ENCODE measurements at places on chromosomes 16 and 17.
A peak's percentile ranks its signal among the peaks of the same experiment; 100 is the strongest.

DNA sequence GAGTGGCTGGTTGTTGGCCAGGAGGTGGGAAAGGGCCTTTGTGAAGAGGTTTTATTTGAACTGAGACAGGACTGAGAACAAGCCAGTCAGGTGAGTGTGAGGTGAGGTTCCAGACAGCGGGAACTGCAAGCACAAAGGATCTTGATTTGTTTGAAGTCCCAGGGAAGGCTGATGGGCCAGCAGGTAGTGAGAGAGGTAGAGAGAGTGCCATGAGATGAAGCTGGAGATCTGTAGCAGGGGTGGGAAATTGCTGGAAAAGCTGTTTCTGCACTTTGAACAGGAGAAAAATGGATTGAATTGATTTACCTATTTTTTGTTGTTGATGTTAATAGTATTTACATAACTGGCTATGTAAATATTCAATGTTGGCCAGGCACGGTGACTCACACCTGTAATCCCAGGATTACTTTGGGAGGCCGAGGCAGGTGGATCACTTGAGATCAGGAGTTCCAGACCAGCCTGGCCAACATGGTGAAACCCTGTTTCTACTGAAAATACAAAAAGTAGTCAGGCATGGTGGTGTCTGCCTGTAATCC is 7.7 kb upstream of the DCTPP1 start:
- no peak for DNase-seq

GRCh38 chr17:6352016-6352415 is 82.9 kb downstream of the AIPL1 start:
- DNase-seq: no peak

- peak; percentile 92 for DNase-seq
Measured at GRCh38 chr16:55539049-55539448, 27.4 kb upstream of the CAPNS2 start.

DNA sequence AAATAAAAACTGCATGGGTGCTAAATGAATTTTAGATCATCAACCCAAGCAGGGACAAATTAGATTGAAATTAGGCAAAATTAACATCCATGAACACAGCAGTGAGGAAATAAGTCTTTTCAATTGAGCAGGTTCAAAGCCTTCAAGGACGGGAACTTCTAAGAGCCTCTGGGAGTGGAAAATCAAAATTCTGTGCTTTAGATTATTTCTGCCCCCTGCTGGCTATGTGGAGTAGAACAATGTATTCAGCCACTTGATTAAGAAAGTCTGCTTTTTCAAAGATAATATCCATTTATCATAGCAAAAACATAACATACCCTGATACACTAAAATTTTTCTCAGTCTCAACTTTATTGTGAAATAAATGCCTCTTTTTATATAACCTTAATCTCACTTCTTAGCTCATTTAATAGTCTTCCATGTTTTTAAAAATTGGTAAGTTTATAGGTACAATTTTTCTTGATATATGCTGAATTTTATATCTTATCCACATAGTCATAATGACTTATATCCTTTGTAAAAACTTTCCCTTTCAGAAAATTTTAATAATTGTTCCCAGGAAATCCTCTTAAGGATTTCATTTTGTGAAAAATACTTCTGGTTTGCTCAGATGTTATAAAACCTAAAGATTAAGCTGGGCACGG is 28.1 kb upstream of the NOL11 start:
- peak; percentile 54 for DNase-seq

GRCh38 chr16:84607694-84608093 is 10.2 kb downstream of the COTL1 start:
- no peak for DNase-seq

GRCh38 chr17:70357190-70357589 is 187.9 kb downstream of the KCNJ2 start:
- DNase-seq: no peak

GRCh38 chr17:10059684-10060211 is 138.7 kb downstream of the GAS7 start:
- DNase-seq: no peak

DNA sequence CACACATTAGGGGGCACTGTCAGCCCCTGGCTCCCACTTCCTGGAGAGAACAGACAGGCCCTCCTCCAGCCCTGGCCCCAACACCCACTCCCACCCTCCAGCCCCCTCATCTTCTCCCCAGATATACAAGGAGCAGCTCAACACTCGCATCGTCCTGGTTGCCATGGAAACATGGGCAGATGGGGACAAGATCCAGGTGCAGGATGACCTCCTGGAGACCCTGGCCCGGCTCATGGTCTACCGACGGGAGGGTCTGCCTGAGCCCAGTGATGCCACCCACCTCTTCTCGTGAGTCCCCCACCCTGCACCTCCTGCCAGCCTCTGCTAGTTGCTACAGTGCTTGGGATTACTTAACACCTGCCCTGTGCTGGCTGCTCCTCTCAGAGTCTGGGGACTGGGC is 14.4 kb downstream of the ADAM11 start:
- DNase-seq: no peak

DNA sequence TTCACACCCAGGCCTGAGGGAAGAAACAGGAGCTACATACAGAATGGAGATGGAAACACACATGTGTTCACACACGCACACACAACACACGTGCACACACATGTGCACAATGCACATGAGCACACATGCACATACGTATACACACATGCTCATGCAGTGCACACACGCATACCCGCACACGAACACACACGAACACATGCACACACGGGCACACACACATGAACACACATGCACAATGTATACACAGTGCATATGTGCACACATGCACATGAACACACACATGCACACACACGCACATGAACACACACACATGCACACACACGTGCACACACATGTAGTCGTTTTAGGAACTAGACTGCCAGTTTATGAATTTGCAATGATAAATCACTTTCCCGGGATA is 49.3 kb upstream of the CDR2 start:
- DNase-seq: no peak

GRCh38 chr16:27841061-27841801 is 222.3 kb downstream of the GSG1L start:
- DNase-seq: no peak

DNA sequence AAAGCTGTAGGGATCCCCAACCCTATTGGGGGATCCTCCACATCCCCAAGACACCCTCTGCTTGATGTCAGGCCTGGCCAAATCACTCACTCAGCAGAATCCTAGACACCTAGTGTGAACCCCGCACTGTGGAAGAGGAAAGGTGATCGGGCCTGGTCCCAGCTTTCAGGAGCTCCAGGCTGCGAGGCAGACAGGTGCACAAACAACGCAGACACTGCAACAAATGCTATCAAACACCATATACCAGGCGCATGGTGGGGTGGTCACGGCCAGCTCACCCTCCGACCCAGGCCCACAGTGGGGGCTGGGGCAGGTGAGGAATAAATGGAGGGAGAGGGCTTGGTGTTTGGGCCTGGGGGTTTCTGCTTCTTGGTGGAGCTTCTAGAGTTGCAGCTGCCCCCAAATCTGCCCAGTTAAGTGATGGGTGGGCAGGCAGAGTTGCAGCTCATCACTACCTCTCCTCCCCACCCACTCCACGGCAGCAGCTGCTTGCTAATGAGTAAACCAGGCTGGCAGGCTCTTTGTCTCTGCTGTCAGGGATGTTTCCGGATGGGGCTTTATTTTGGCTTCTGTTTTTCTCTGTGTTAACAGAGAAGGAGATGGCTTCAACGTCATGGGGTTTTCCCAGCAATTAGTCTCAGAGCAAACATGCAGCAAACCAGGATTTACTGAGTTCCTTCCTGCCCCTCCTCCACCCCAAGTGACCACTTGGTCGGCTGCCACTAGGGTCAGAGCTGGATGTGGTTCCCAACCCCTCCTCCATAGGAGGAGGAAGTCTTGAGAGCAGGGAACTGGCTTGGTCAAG is 46.6 kb downstream of the PECAM1 start:
- DNase-seq: peak; percentile 39

- no peak for DNase-seq
Measured at GRCh38 chr16:88792078-88792550, 7.1 kb upstream of the PIEZO1 start.

DNA sequence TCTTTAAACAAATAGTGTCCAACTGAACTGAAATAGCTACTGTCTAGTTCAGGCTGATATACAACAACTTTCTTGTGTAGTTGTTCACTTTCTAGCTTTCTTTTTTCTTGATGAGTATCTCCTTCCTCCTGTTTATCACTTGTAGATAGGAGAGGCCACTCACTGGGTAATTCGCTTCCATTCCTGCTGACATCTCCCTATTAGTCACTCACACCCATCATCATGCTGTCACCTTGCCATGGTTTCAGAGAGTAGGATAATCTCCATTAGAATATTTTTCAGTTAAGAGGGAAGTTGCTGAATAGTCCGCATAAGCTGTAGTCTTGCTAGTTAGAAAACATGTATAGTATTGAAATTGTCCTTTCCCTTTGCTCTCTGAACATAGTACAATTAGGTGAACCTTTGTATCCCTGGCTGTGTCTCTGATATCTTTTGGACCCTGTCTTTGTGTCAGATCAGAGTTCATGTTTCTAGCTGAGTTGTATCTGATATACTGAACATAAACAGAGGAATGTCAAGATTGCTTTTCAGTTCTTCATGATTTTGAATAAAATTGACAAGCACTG is 64.4 kb upstream of the RASL10B start:
- no peak for DNase-seq

DNA sequence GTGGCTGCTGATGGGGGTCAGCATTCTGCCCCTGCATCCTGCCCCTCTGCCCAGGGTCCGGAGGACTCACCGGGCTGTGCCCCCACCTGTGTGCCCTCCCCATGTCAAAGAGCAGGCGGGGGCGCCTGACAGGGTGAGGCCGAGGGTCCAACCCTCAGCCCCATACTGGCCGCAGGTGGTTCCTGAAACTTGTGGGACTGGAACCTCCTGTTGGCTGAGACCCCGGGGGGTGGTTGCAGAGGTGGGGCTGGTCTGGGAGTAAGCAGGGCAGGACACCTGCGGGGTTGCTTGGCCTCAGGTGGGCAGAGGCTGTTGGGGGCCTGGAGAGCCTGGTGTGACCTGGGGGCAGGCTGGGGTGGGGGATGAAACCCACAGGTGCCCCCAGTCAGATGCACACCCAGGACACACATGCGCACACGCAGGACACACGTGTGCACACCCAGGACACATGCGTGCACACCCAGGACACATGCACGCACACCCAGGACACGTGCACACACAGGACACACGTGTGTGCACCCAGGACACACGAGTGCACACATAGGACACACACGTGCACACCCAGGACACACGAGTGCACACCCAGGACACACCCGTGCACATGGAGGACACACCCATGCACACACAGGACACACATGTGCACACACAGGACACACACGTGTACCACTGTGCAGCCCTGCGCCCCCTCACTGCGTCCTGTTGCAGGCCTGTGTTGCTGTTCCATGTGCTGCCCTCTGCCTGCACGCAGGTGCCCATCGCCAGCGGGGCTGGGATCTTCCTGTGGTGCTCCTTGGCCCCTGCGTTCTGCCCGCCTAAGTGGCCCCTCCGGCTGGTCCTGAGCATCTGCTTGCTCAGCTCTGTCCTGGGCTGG is 31.4 kb downstream of the SOX8 start:
- DNase-seq: no peak

DNA sequence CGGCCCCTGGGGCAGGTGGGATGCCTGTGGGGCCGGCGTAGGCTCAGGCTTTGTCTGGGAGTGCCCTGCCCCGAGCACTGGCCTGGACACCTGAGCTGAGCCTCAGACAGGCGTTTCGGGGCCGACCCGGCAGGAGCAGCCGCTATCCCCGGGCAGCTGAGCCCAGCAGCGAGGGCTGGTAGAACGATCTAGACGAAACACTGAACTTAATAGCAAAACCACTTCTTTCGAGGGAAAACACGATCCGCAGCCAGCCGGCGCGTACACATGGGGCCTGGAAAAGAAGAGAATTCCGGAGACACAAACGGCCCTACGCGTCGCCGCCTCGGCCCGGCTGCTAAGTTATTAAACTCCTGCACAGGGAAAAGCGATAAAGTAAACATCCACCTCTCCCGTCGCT is 22.0 kb upstream of the SSTR5 start:
- no peak for DNase-seq

DNA sequence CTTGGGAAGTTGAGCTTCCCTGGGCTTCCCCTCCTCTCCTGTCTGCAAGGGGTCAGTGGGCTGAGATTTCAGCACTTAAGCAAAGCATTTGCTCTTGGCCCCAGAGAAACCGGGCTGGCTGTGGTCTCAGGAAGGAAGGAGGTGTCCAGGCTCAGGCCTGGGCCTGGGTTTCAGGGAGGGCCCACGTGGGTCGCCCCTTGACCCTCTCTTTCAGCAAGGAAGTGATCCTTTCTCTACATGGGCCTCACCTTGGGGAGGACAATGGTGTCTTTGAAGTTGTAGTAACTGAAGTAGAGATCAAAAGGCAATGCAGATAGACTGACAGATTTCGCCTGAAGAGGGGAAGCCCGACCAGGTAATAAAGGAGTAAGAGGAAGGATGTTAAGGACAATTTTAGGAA is 2.7 kb downstream of the NOD2 start:
- DNase-seq: no peak

DNA sequence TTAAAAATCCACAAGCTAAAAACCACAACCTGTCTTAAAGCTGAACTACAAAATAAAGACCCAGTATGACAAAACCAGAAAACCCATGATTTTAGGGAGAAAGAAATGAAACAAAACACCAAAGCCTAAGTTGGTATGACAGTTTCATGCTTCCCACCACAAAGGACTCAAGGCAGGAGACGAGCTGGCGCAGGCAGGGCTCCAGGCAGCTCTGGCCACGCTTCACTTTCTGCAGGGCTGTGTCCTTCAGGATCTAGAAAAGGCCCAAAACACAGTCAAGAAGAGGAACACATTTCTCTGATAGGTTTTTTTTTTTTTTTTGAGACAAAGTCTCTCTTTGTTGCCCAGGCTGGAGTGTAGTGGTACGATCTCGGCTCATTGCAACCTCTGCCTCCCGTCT is 75.3 kb downstream of the WDR59 start:
- no peak for DNase-seq

DNA sequence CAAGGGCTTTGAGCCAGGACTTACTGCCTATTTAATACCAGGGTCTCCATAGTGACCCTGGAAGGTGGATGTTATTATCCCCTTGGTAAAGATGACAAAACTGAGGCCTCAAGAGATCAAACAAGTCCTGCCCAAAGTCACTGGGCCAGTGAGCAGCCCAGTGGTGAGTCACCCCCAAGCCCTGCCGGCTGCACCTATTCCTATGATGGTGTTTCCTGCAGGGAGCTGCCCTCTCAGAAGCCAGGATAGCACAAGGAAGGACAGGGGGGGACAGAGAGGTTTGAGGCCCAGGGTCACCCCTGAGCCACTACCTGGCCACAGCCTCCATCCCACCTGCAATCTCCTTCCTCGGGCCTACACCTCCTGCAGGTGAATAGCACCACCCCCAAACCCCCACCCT is 90.9 kb downstream of the SDK2 start:
- DNase-seq: no peak

GRCh38 chr16:8889893-8890548 is 7.9 kb downstream of the LITAFD start:
- no peak for DNase-seq

GRCh38 chr16:82027629-82028064 is 7.4 kb upstream of the HSD17B2 start:
- DNase-seq: no peak

DNA sequence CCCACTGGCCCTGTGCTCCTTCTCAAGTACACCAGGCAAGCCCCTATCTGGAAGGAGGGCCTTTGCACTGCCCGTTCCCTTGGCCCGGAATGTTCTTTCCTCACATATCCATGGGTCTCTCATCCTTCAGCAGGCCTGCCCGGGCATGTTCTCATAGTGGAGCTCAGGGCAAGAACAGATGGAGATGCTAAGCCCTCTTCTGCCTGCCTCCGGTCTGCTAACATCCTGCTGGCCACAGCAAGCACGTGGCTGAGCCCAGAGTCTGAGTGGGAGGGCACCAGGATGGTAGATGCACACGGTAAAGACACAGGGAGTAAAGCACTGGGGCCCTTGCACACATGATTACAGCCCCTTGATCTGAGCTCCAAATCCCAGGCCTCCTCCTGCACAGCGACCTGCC is 19.8 kb upstream of the ANKRD40CL start:
- DNase-seq: no peak
